Ecto neural progenitor cell (in vitro differentiated cells): ENCODE measurements at places on chromosomes 12 and 14.
A peak's percentile ranks its signal among the peaks of the same experiment; 100 is the strongest.

DNA sequence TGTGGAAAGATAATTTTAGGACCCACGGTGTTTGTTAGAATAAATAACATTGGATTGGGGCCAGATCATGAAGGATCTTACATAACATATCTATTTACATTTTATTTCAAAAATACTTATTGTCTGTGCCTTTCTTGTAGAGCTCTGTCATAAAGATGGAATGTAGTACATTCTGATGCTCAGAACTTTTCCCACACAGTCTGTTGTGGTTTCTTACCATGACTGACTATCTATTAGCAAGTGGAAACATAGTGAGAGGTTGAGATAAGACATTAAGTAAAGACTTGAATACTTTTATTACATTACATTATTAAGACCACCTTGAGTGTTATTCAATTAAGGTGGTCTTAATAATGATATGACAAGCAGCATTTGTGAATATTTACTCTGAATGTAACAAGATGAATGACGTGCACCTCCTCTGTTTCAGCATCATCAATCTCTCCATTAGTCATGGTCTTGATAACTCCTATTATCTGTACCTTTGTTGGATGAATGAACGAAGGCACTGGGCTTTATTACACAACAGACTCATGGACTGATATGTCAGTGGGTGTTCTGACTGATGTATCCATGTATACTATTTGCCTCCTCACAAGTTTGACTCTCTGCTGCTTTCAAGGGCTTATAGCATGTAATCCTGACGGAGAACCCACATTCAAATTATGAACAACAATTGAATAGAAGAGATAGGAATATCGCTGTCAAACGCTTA is 883.0 kb upstream of the FLRT2 start:
- no peak for DNase-seq

DNA sequence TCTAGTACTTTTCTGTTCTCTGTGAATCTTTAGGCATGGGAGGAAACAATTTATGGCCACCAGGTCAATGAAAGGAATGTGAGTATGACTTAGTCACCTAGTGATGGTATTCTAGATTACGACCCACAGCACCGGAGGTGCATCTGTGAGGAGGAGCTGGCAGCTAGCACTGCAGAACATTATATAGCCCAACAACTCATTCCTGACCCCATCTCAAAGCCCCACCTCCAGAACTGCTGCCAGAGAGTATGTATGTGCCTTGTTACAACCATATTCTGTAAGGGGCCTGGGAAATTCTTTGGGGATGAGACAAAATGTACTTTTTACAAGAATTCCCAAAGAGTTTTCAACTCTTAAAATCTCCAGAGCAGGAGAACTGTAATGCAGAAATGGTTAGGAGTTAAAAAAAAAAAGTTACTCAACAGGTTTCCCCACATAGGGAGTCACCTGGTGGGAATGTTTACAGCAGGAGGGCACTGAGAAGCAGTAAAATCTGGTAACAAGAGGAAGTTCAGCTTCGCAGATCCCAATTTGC is 34.9 kb upstream of the CERS5 start:
- DNase-seq = no peak

DNA sequence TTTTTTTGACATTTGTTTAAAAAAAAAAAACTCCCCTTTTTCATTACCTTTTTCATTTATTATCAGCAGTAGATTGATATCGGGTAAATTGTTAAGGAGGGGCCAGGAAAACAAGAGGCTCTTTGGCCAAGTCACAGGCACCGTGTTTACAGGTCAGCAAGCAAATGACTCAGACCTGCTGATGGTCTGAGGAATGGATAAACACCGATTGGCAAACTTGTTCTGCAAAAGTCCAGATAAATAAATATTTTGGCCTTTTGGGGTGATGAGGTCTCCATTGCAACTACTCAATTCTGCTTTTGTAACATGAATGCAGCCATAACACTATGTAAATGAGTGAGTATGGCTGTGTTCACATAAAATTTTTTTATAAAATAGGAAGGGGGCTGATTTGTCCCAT is 94.0 kb downstream of the RPS29 start:
- no peak for DNase-seq

DNA sequence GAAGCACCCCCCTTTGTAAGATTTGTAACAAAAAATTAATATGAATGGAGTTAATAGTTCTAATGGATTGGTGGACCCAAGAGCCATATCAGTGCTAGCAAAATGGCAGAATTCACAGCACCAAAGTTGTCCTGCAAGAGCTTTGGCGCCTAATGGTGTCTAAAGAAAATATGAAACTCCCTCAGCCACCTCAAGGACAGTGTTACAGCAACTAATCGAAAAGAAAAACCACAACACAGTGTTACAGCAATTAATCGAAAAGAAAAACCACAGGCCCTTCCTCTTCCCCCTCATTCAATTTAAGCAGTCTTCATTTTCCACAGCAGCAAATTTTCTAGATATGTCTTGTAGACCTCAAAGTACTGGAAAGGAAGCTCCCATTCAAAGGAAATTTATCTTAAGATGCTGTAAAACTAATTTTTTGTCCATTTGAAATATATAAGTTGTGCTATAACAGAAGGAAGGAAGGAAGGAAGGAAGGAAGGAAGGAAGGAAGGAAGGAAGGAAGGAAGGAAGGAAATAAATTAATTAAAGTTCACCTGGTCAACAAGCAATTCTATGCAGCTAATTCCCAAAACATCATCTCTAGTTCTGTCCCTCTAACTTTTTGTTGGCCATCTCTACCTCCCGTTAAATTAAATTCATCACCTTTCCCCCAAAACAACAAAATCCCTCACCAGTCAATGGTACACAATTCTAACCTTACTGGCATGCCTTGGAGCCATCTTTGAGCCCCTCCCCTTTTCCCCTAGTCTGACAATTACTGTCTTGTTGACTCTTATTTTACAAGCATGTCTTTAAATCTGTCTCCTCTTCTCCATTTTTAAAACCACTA is 17.4 kb downstream of the LRP6 start:
- no peak for DNase-seq

DNA sequence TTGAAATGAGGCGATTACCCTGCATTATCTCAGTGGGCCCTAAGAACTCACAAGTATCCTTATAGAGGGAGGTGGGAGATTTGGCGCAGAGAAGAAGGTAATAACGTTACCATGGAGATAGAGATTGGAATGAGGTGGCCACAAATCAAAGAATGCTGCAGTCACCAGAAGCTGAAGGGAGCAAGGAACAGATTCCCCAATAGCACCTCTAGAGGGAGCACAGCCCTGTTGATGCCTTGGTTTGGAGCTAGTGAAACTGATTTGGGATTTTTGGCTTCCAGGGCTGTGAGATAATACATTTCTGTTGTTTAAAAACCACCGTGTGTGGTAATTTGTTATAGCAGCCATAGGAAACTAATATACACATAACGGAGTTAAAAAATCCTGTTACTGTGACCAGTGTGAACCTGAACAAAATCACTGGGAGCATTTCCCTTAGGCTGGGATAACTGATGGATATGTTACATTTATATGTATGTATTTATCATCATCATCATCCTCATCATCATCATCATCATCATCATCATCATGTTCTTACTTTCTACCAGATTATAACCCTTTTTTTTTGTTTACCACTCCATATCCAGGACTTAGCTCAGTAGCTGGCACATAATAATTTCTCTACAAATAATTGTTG is 100.3 kb downstream of the LIN7A start:
- peak; percentile 64 for DNase-seq

- DNase-seq = no peak
Observed at GRCh38 chr14:24060443-24060842, 8.6 kb downstream of the CARMIL3 start.

DNA sequence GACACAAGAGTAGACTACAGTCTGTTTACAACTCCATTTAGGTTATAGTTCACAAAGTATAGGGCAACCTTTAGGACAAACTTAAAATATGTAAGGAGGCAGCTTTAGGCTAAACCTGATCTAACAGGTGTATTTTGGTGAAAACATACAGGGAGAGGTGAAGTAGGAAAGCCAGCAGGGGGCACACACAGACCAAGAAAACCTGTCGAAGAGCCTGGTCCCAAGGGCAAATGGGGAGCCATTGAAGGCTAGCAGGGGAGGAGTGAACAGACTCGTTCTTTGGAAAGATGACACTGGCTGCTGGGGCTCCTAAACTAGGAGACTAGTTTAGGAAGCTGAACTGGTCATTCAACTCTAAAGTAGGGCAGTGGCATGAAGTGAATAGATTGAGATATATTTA is 138.8 kb upstream of the WSCD2 start:
- peak; percentile 66 for DNase-seq

GRCh38 chr12:76470028-76470939 is 89.3 kb downstream of the OSBPL8 start:
- DNase-seq = no peak

DNA sequence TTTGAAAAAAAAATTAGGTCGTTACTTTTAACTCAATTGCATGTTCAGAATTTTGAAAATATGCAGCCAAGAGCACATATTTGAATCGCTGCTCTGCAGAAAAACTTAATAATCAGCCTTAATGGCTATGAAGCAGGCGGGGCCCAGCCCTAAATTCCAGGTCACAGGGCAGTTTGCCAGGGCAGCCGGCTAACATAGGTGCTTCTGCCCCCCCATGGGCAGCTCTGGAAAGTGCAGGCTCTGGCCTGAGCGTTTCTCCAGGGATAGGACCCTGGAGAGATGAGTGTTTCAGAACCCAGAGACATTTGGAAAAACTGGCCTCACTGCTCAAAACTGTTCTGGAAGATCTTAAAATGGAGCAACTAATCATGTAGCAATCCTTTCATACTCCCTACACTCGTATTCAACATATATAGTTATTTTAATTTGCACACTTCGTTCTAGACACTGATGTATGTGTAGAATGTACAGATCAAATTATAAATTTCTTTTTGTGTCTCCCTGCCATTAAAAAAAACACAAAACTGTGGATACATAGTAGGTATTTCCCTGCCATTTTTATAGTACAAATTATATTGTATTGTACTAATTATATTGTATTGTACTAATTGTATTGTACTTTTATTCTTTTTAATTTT is 26.0 kb upstream of the PTGR2 start:
- peak; percentile 78 for DNase-seq

GRCh38 chr12:7091660-7092228 is 501 bp downstream of the C1R start:
- no peak for DNase-seq

DNA sequence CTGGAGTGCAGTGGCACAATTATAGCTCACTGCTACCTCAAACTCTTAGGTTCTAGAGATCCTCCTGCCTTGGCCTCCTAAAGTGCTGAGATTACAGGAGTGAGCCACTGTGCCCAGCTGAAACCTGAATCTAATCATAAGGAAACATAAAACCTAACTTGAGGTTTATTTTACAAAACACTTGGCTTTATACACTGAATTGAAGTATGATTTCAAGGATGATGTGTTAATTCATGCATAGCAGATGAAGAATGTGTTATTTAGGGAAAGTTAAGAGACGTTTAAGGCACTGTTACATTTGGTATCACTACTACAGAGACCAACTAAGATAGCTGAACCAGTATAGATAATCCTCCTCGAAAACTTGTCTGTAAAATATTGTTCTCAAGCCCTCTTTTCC is 6.4 kb downstream of the DICER1 start:
- DNase-seq = no peak

GRCh38 chr12:619346-619745 is 43.9 kb downstream of the NINJ2 start:
- no peak for DNase-seq

DNA sequence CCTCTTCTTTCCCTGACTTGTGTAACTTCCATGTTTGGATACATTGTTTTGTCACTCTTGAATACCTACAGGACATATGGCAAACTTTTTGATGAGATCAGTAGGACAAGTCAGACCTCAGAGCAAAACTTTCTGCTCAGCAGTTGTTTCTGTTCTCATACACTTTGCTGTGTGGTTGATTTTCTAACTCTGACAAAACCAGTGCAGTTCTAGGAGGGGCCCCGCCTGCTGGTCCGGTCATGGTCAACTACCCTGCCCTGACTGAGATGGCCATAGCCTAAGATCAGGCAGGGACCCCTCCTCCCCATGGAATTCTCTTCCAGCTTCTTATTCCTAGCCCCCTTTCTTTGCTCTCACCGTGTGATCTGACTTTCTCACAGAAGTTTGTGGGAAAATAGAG is 92.8 kb downstream of the OTOGL start:
- DNase-seq = no peak

DNA sequence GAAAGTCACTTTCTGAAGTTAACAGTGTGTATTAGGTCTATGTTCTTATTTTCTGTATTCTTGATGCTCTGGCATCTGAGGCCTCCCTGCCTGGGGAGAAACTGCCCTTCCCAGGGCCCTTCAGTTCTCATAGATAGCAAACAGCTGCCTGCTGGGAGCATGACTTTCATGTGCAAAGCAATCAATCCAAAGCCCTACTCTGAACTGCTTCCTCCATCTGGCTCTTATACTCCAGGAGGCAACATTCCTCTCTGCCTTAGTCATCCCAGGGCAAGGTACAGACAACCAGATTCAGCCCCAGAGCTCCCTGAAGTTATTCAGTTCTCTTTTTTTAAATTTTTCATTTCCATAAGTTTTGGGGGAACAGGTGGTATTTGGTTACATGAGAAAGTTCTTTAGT is 41.7 kb upstream of the RIN3 start:
- DNase-seq = peak; percentile 44

DNA sequence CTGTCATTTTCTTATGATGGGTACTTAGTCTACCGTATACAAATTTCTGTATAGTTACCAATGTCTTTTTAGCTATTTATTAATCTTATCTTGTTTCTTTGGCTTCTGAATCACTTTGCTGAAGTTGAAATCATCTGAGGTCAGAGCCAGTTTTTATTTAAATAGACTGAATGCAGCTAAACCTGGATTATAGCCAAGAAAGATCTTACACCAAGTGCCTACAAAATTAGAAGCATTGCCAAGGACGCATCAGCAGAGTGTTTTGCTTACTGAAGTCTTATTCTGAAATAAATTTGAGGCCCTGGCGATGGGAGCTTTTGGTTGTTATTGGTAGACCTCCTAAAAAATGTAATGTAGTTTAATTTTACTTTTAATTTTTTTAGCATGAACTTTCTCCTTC is 128.2 kb downstream of the RGS6 start:
- no peak for DNase-seq

- peak; percentile 70 for DNase-seq
Observed at GRCh38 chr14:73741386-73741875, 27.2 kb upstream of the PNMA1 start.

GRCh38 chr14:82447586-82447985 is 913.9 kb upstream of the SEL1L start:
- DNase-seq = no peak

DNA sequence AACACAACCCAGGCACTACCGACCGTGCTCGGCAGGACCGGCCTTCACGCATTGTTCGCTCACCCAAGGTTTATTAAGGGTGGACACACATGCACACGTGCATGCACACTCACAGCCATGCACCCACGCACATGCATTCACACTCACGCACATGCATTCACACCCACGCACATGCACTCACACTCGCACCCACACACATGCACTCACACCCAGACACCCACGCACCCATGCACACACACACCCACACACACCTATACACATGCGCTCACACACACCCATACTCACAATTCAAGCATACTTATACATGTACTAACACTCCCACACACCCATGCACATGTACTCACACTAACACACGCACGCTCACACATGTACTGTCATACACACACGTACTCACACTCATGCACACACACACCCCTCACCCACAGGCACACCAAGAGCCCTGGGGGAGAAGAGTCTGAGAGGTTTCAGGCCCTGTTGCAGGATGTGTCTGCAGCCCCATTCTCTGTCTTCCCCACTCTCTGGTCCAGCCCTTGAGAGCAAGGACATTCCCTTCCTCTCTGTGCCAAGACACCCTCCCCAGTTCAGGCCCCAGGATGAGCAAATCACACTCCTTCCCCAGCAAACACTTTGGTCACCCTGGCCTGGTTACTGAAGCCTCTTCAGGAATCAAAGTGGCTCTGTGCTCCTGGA is 49.4 kb upstream of the BCL11B start:
- DNase-seq = no peak

GRCh38 chr12:27207615-27208413 is 36.3 kb upstream of the STK38L start:
- DNase-seq = no peak
